ENCODE measurements at places on chromosomes 7 and 10.

- DNase-seq = no peak
Measured at GRCh38 chr10:87866412-87866974, 3.1 kb downstream of the PTEN start.

GRCh38 chr10:20898866-20899535 is 1.9 kb upstream of the NEBL start:
- DNase-seq = no peak

DNA sequence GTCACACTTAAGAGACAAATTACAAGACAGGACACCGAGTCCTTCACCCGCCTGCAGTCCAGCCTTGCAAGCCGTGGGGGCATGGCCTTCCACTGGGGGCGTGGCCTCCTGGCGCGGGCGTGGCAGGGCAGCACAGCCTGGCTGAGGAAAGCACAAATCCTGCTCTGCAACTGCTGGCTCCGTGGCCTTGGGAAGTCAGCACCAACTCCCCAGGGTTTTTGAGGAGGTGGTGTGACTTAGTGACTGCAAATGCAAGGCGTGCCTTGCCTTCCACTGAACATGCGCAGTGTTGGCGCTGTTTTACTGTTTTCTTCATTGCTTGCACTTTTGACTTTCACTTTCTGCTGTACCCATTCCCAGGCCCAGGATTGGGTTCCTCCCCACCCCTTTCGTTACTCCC is 12.9 kb upstream of the BMS1 start:
- DNase-seq = no peak

DNA sequence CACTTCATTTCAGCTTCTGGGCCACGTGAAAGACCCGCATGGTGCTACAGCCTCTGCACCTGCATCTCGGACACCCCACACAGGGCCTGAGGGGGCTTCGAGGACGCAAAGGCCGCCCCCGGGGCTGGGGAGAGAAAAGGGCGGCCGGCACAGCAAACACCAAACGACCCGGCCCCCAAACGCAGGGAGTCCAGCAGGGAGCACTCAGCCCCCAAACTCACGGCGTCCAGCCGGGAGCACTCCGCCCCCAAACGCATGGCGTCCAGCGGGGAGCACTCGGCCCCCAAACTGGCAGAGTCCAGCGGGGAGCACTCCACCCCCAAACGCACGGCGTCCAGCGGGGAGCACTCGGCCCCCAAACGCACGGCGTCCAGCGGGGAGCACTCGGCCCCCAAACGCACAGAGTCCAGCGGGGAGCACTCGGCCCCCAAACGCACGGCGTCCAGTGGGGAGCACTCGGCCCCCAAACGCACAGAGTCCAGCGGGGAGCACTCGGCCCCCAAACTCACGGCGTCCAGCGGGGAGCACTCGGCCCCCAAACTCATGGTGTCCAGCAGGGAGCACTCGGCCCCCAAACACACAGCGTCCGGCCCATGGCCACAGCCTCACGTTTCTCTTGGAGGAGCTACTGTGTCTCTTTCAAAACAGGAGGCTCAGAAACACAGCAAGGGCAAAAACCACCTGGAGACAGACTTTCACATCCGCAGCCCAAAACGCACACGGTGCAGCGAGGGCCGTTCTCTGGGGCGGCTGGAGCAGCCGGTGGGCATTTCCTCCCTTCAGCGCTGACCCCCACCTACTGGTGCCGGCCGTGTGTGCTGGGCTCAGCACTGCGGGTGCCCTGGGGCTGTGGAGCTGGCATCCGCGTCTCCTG is 27.0 kb upstream of the UTF1 start:
- DNase-seq = no peak

Data from stimulated activated CD4-positive, alpha-beta T cell treated with anti-CD3 and anti-CD28 coated beads, Interleukin-2, amount 100 ng/mL, for 48 hours (primary cell).